ENCODE measurements at places on chromosomes 5 and 9.
A peak's percentile ranks its signal among the peaks of the same experiment; 100 is the strongest.

DNA sequence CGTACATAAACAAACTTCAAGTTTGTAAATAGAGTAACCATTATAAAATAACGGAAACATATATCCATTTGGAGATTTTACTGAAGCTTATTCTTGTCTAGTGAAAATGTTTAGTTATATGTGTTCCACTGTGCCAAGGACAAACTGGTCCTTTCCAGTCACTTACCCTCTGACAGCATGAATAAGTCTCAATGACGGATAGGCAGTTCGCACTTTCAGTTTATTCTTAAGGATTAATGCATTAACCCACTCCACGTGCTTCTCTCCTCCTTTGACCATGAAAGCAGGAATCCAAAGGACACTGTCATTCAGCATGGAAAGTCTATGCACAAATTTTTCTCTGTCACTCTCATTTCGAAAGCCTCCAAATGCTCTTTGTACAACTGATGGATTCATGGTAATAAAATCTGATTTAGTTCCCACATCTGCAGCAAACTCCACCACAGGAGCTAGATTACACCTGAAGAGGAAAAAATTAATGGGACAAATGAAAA, 47.1 kb downstream of the ST8SIA4 start:
- DNase-seq, result no peak

GRCh38 chr5:38809388-38810359, 36.1 kb upstream of the OSMR start:
- DNase-seq, result peak; percentile 47

- DNase-seq, result no peak
Observed at GRCh38 chr9:133830310-133830709, 92.2 kb upstream of the SARDH start.

- no peak for DNase-seq
Observed at GRCh38 chr5:146165460-146165859, 17.0 kb downstream of the LARS1 start.

- DNase-seq, result no peak
Observed at GRCh38 chr5:134541736-134542376, 16.4 kb downstream of the JADE2 start.

- no peak for DNase-seq
Observed at GRCh38 chr5:3265936-3266335, 329.7 kb upstream of the IRX1 start.

DNA sequence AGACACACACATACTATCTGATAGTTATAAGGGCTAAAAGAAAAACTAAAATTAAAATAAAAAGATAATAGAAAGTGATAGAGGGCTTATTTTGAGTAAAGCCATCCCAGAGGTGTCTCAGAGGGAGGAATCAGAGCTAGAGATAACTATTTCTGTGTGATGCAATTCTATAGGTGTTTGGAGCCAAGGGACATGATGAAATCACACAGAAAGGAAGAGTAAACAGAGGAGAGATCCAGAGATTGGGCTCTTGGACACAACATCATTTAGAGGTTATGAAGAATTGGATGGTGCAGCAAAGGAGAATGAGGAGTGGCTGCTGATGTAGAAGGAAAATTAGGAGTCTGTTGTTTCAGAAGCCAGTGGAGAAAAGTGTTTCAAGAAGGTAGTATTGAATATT, 393.5 kb downstream of the DIRAS2 start:
- DNase-seq, result no peak

- DNase-seq, result no peak
Observed at GRCh38 chr5:67437905-67438845, 241.6 kb upstream of the CD180 start.

DNA sequence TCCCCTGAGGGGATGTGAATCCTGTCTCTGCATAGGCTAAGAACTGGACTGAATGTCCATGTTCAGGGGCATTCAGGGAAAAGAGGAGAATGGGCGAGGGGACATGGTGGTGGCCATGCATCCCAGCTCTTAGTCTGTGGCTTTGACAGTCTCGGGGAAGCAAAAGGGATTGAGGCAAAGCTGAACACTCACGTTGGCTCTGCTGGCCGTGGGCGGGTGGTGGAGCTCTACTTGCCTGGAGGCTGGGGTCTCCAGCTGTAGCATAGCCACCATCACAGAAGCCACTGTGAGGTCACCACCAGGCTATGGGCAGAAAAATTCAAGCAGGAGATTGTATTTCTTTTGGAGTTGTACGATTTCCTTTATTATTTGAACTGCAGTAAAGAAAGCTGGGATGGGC, 4.1 kb downstream of the GARIN3 start:
- DNase-seq, result no peak

GRCh38 chr9:135810806-135811575, 96.4 kb downstream of the CAMSAP1 start:
- DNase-seq, result no peak

DNA sequence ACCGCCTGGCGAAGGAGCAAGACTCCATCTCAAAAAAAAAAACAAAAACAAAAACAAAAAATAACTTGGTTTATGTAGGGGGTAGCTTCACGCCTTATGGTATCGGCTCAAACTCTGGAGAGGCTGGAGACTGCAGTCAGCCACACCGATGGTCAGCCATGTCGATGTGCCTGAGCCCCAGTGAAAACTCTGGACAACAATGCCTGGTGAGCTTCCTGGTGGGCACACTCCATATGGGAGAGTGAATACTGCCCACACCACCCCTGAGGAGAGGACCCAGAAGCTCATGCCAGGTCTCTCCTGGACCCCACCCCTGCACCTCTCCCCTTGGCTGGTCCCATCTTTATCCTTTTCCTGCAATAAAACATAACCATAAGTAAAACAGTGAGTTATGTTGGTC, 19.6 kb downstream of the IPPK start:
- DNase-seq, result no peak

DNA sequence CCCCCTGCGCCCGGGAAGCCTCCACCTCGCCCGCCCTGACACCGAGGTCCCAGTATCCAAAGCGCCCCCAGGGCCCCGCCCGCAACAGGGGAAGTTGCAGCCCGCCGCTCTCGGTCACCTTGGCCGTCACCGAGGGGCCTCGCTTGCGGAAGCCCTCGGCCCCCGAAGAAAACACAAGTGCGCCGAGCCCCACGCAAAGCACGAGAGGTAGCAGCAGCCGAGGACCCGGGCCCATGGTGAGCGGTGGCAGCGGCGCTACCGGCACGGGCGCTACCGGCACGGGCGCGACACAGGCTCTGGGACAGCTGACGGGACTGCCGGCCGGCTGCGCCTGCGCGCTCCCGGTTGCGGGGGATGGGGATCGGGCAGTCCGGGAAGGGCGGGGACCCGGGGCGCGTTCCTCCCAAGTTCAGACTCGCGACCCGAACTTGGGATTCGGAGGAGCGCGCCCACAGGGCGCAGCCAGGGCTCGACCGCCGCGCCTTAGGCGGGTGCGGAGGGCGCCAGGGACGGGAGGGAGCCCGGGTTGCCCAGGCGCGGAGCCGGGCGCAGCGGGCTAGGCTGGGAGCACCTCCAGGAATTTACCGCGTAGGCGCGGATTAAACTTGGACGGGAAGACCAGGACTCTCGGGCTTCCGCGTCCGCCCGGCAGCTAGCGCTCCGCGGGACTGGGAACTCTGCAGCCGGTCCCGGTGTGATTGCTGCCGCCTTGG, at the start of gene PPIC:
PPIC (minus strand) TSS at position 335 of the 713 bp plus-strand sequence; CDS start at position 235, 100 bp downstream.
- DNase-seq, result no peak

DNA sequence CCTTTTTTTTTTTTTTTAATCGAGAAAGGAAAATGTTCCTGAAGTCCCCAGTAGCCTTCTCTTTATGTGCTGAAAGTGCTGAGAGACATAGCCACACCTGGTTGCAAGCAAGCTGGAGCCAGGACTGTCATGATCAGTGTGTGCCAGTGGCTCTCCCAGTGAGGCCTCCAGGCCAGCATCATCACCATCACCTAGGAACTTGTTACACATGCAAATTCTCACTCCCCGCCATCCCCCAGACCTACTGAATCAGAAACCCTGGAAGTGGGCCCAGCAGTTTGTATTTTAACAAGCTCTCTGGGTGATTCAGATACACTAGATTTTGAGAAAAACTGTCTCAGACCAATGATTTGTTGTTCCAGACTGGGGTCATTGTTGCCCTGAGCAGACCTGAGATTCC, 181.9 kb upstream of the GLRA1 start:
- no peak for DNase-seq
